ENCODE measurements at places on chromosomes 1 and 21.

- DNase-seq, result no peak
Observed at GRCh38 chr1:169106921-169107602, 572 bp downstream of the ATP1B1 start.

DNA sequence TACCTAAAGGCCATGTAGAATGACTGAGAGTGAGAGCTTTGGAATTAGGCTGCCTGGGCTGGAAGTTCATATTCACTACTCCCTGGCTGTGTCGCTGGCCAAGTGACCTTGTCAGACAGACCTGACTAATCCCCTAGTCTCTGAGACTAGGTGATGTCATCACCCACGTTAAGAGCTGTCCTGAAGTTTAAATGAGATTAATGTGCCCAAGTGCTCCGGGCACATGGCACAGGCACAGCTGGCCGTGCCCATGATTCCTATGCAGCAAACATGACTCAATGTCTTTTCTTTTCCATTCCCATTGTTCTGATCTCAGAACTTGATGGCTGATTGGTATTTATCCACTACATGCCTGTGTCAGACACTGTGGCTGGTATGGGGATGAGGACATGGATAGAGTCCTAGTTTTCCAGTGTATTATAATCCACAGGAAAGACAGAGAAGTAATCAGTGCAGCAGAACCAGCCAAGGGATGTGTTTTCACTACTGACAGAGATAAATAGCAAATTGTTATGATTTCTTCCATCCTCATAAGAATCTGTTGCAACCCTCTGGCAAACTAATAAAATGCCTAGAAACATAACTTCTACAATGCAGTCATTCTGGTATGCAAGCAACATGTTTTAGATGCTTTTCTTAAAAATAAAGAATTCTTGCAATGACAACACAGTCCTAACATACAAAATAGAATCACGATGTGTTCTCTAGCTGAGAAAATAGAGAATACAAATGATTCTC lies 180.9 kb downstream of the PCP4 start:
- no peak for DNase-seq

GRCh38 chr1:181793831-181794230 lies 267.7 kb downstream of the ZNF648 start:
- DNase-seq, result peak; percentile 19

- no peak for DNase-seq
Observed at GRCh38 chr1:223775054-223775453, 62.7 kb downstream of the CAPN2 start.

DNA sequence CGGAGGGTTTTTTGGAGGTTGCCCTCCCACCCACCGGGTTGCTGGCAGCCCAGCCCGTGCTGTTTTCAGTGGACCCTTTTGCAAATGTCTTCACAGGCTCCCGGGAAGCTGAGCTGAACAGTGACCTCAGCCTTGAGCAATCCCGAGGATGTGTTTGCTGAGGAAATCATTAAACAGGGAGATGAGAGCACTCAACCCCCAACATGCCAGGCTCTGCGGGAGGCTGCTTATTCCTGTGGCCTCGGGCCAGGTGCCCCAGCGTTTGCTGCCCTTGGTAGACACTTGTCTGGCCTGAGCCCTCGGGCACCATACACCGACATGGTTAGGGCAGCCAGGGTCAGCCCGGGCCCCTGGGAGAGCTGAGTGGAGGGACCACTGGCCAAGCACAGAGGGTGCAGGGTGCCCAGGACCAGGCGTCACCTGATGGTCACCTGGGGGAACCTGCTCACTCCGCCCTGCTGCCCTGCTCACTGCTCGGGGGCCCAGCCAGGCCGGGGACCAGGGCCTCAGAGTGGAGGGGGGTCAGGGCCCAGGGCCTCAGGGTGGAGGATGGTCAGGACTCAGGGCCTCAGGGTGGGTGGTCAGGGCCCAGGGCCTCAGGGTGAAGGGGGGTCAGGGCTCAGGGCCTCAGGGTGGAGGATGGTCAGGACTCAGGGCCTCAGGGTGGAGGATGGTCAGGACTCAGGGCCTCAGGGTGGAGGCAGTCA lies 42.5 kb upstream of the POFUT2 start:
- DNase-seq, result no peak

DNA sequence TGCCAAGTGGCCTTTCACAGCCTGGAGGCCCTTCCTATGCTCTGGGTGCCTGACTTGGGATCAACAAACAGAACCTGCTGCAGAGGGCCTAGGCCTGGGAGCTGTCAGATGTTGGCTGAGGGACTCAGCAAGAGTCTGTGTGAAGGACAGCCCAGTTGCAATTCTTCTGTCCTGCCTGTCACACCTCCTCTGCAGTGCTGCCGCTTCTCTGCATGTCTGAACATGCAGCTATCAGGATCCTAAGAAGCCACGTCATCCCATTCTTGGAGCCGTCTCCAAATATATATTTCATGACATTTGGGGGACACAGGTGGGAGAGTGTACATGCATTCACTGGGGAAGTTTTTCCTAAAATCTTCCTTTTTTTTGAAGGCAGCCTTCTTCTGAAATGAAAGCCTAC lies 8.6 kb downstream of the FCAMR start:
- DNase-seq, result no peak

- DNase-seq, result no peak
Observed at GRCh38 chr1:192547501-192547900, 28.1 kb upstream of the RGS1 start.

DNA sequence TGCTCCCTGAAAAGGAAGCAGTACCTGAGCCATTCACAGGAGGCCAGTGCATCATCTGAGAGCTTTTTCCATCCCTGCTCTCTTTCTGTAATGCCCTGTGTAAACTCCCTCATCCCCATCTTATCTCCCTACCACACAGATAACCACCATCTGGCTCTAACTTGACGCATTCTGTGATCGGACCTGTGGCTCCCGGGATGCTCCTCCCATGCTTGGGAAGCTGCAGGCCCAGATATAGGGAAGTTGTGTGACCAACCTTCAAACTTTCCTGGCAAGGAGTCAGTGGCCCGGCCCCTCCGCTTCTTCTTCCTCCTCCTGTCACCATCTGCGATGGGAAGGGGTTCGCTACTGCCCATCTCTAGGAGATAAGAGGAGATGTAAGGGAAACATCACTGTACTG lies 21.1 kb downstream of the MKNK1 start:
- DNase-seq, result no peak

GRCh38 chr1:170032531-170033280 lies 41.8 kb downstream of the KIFAP3 start:
- DNase-seq, result no peak

DNA sequence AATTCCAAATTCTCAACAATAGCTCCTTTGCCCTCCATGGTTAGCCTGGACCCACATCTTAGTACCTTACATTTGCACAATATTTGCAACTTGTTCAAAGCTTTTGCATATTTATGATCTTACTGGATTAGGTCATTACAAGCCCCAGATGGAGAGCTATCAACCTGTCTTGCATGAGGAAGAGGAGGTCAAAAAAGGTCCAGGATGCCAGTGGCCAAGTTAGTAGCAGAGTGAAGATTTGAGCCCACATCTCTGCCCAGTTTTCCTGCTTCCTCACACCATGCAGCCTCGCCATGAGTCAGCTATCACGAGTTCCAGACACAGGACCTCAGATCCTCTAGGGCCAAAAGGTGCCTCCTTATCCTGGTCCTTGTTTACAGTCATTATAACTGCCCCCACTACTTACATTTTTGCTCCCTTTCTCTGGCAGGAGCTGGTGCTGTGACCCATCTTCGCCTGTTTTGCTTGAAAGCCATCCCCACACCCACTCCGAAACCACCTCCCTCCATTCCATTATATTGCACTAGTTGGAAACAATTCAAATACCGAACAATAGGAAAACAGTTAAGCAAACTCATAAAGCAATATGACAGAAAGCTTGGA lies 5.0 kb upstream of the AHCYL1 start:
- DNase-seq, result no peak

DNA sequence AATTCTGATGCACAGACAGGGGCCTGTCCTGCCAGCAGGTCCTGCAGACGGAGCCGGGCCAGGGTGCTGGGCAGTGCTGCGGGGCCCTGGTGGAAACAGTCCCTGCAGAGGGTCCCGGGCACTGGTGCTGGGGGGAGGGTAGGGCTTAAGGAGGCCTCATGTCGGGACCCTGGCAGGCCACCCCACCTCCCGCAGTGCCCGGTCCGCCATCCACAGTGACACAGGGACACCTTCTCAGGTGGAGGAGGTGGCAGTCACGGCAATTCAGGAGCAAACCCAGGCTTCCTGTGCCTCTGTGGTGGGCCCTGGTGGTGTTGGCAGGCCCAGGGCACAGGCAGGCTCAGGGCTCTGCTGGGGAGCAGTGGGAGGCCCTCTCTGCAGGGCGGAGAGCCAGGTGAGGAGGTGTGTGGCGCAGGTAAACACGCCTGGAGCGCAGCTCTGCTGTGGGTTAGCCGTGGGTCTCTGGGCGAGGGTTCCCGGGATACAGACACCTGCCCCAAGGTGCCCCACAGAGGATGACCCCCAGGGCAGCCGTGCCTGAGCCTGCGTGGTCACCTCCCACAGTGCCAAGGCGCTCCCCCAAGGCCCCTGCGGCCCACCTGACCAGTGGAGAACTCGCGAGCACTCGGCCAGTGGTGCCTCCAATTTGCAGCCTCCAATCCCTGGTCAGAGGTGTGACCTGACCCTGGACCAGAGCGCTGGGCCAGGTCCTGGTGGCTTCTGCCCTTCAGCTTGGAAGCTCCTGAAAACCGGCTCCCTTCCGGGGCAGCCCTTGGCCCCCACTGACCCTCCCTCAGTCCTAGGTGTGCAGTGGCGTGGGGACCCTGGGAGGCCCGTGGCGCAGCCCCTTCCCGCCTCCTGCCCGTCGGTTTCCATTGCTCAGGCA lies 19.2 kb downstream of the COL18A1 start:
- DNase-seq, result no peak

DNA sequence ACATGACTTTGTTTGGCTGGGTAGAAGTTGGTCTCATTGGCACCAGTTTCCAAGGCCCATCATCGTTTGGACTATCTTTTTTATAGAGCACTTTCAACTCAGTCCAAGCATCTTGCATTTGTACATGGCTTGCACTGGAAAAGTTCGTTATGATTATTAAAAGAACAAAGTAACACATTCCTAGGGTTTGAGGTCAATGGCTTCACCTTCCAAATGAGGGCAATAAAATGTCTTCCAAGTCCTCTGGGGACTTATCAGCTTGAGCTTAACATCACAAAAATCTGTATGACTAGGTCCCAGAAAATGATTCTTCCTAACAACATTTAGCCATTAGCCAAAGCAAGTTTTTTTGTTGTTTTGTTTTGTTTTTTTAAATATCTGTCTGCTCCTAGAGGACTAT lies 610.8 kb downstream of the LMO4 start:
- no peak for DNase-seq

DNA sequence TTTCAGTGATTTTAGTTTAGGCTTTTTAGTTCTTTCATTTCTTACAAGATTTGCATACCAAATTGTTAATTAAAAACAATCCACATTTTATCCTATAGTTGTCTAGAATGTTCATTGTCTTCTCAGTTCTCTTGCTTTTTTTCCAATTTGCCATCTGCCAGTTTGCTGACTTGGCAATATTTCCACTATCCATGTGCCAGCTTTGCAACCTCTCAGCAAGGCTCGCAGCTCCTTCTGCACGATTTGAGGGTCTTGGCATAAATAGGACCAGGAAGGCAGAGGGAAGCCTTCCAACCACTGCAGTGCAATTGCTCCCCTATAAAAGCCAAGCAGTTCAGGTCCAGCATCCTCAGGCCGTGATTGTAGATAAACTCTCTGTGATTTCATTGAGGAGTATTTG lies 306.8 kb upstream of the FMN2 start:
- DNase-seq, result no peak

Data from right kidney (tissue), 9 donors.